CD8-positive, alpha-beta T cell (primary cell): ENCODE measurements at places on chromosomes 13 and 19.
A peak's percentile ranks its signal among the peaks of the same experiment; 100 is the strongest.

- DNase-seq: no peak
Observed at GRCh38 chr19:8358948-8359347, 5.0 kb upstream of the ANGPTL4 start.

GRCh38 chr13:109699628-109700071, 86.7 kb downstream of the IRS2 start:
- DNase-seq: no peak

DNA sequence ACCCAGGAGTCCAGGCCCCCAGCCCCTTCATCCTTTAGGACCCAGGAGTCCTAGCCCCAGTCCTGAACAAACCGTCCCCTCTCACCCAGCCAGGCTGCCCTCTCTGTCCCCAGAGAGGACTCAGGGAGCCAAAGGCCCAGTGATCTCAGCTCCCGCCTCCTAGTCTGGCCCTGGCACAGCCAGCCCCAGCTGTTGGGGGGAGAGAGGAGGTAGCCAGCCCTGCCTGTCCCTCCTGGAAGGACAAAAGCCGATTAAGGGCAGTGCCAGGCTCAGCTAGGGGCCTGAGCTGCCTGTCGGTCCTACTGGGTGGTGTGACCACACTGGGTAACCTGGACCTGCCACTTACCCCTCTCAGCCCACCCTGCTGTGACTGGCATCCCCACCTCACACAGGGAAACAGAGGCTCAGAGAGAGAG, 14.5 kb downstream of the LIPE start:
- no peak for DNase-seq

GRCh38 chr19:10551698-10552301, 8.1 kb downstream of the ATG4D start:
- peak; percentile 45 for DNase-seq

DNA sequence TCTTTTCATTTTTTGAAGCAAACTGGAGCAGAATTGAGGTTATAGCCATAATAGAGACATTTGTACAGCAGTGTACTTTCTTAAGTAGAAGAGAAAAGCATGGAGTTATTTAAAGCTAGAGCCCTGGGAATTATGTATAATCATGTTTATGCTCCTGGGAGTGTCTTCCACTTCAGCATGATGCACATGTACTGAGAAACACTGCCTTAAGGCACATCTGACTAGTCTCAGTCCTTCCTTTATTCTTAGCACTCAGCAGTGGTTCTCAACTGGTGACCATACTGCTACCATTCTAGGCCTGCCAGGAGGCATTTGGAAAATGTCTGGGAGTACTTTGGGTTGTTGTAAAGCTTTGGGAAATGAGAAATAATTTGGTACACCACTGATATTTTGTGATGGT, 45.8 kb downstream of the VWA8 start:
- no peak for DNase-seq

DNA sequence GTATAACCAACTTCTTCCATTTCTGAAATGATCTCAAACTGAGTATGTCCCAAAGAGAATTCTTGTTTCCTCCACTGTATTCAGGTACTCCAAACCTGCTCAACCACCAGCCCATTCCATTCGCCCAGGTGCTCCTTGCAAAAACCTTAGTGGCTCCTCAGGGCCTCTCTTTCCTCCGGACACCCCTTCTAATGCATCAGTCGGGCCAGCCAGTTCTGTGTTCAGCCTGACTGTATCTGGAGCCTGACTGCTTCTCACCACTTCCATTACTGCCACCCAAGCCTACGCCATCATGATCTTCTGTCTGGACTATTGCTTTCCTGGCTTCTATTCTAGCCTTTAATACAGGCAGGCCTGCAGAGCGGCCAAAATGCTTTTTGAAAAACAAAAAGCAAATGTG, 1.5 kb downstream of the PHF11 start:
- no peak for DNase-seq

- DNase-seq: no peak
Observed at GRCh38 chr19:56106993-56107392, 14.1 kb downstream of the ZNF787 start.

DNA sequence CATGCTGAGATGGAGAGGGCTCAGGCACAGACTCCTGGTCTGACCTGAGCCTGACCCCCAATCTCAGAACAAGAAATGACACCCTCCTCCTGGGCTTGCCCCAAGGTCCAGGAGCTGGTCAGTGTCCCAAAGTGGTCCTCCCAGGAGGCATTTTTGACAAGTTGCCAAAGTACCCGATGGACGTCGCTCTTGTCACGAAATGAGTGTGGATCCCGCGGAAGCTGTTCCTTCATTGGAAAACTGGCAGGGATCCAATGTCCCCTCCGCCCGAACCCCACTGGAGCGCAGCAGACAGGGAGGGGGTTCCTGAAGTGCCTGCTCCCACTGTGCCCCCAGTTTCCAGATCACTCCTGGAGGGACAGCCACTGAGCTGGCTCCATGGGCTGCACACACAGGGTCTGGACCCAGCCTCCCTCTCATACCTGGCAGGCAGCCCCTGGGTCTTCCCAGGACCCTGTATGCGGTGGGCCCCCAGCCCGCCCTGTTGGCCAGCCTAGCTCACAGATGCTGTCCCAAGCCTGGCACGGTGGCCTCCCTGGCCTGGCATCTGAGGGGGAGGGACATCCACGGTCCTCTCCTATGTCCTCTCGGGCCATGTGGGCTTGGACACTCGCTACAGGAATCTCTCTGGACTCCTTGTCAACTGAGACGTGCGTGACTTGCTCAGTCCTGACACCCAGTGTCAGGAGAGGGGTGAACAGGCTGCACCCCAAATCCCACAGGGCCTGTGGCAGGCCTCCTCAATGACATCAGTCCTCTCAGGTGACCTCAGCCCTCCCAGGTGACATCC, 12.8 kb upstream of the ZNF14 start:
- no peak for DNase-seq

DNA sequence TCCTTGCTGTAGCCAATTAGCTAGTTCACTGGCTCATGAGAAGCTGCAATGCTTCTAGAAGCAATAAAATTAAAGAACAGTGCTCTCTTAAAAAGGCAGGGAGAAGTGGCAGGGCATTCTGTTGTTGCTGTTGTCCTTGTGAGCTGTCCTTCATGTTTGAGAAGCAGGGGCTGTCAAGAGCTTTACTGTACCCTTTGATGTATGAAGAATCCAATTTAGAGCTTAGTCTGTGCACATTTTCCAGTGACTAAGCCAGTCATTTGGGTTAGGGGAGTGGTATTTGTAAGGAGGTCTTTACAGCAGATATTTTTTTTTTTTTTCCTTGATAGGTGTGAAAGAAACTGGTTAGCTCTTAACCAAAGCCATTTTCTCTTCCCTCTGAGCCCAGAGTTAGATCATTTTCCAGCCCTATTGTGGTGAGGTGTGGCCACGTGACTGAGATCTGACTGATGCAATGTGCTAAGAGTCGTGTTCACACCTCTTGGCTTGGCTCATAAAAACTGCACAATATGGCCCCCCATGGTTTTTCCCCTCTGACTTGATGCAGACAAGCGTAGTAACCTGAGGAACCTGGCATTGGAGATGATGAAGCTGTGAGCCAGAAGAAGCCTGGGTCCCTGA, 309.6 kb upstream of the TMTC4 start:
- DNase-seq: no peak

DNA sequence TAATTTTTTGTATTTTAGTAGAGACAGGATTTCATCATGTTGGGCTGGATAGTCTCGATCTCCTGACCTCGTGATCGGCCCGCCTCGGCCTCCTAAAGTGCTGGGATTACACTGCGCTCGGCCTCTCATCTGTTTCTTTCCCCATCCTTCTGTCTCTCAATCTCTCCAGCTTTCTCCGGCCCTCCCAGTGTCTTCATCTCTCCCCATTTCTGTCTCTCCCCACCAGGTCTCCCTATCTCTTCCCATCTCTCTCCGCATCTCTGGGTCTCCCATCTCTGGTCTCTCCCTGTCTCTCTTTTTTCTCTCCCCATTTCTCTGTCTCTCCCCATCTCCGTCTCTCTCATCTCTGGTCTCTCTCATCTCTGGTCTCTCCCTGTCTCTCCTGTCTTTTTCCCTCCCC, 12.2 kb upstream of the NFIX start:
- no peak for DNase-seq

GRCh38 chr13:66328476-66328875, 901.7 kb downstream of the PCDH9 start:
- DNase-seq: no peak

DNA sequence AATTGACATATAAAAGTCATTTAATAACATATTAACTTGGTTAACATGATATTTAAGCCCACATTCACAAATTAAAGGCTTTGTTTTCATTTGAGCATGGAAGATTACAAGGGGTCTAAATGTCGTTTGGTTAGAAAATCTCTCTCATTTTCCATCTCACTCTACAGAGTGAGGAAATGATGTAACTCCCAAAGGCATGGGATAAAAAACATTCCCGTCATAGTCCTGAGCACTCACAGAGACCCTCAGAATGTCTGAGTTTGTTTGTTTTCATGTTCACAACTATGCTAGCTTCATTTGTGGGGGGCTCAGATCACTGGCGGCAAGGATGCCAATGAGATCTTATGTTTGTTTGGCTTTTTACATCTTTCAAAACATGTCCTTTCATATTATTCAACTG, 307.5 kb downstream of the TBC1D4 start:
- no peak for DNase-seq

DNA sequence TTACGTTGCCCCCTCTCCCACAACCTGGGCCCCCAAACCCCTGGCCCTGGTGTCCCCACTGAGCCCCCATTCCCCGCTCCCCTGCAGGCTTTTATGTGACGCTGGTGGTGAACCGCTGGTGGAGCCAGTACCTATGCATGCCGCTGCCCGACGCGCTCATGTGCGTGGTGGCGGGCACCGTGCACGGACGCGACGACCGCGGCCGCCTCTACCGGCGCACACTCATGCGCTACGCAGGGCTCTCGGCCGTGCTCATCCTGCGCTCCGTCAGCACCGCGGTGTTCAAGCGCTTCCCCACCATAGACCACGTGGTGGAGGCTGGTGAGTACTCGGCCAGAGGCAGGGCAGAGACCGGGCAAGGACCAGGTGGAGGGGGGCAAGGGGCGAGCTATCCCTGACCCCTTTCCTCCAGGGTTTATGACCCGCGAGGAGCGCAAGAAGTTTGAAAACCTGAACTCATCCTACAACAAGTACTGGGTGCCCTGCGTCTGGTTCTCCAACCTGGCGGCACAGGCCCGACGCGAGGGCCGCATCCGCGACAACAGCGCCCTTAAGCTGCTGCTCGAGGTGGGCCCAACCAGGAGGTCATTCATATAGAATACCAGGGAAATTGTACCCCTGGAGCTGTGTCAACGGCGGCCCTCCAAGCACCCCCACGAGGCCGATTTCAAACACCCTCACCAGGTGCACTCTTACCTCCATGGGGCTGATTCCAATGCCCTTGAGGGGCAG, 3.0 kb downstream of the BEST2 start:
- DNase-seq: no peak

GRCh38 chr19:46271481-46272197, 25.2 kb upstream of the HIF3A start:
- no peak for DNase-seq

DNA sequence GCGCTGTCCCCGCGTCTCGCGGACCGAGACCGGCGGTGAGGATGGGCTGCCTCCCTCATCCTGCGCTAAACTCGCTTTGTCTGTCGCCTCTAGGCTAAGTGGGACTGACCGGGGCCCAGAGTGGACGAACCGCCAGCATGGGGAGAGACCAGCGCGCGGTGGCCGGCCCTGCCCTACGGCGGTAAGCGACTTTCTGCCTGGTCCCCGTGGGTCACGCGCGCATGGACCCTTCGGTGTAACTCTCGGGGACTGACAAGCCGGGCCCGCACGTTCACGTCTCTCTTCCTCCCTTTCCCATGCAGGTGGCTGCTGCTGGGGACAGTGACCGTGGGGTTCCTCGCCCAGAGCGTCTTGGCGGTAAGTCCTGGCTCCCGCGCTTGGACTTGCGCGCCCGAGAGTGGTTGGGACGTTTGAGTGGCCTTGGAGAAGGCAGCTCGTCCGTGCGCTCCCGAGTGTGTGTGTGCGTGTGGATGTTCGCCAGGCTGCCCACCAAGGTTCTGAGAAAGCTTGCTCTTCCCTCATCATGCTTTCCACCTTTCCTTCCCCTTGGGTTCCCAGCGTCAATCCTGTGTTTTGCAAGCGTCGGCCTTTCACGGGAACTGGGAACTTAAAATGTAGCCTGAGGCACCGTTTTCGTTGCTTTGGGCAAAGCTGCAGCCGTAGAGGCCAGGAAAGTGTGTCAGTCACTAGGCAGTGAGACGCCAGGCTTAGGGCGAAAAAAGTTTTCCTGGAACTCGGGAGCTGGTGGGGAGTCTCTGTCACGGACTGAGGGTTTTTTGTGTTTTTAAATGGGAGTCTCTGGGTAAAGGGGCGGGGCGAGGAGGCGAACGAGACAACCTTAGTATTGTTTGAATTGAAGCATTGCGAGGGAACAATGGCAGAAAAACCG, 927 bp downstream of the COL4A2 start:
- no peak for DNase-seq

DNA sequence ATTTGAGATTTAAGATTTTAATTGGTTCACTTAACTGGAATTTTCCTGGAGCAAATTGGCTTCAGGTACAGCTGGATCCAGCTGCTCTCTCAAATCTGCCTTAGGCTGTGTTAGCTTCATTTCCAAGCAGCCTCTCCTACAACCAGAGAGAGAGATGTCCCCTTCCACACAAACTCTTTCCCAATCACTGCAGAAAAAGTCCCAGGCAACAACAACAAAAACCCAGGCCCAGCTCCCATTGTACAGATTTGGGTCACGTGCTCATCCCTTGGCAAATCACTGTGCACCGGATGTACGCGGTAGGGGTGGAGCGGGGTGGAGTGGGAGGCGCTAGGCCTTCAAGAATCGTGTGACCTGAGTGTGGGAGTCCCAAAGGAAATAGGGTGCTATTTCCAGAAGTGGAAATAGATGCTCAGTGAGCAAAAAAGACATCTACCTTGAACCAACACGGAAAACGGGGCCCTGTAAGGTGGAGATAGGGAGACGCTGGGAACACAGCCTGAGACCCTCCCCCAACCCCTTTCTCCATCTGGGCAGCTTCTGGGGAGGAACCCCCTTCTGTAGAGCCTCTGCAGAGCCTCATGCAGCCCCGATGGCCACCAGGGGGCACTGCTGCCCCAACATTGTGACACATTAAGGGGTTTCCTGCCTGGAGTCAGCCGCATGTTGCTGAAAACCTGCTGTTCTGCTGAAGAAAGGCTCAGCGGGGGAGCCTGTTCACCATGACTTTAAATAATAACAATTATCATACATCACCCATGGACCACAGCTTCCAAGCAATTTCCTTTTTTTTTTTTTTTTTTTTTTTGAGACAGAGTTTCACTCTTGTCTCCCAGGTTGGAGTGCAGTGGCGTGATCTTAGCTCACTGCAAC, 25.4 kb downstream of the HPN start:
- peak; percentile 90 for DNase-seq
